ENCODE measurements at places on chromosomes 5 and 9.
A peak's percentile ranks its signal among the peaks of the same experiment; 100 is the strongest.

DNA sequence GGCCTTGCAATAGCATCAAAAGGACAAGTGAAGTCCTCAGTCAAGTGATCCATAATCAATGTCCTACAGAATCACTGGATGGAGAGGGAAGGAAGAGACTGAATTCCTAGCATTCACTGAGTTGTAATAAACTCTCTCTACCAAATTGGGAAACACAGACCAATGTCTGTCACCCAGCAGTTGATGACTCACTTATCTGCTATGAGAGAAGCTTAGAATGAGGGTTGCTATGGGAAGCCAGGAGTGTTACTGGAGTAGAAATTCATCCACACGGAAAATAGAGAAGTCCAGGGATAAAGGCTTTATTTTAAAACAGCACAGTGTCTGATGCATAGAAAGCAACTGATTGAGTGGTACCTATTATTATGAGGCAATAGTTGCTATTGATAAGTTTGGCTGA lies 407.4 kb downstream of the BRINP1 start:
- DNase-seq: no peak

DNA sequence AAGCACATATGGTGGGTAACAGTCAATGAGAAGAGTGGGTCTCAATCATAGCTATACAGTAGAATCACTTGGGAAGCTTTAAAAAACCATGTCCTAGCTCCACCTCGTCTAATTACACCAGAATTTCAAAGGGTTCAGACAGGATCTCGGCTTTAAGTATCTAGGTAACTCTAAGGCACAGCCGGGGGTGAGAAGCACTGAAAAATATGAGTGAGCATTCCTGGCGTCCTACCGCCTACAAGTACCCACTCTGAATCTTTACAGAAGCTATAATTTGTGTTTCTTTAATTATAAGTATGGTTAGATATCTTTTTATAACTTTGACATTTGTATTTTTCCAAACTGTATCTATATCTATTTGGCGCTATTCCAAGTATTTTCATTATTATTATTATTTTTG lies 16.1 kb downstream of the PAIP1 start:
- DNase-seq: no peak

DNA sequence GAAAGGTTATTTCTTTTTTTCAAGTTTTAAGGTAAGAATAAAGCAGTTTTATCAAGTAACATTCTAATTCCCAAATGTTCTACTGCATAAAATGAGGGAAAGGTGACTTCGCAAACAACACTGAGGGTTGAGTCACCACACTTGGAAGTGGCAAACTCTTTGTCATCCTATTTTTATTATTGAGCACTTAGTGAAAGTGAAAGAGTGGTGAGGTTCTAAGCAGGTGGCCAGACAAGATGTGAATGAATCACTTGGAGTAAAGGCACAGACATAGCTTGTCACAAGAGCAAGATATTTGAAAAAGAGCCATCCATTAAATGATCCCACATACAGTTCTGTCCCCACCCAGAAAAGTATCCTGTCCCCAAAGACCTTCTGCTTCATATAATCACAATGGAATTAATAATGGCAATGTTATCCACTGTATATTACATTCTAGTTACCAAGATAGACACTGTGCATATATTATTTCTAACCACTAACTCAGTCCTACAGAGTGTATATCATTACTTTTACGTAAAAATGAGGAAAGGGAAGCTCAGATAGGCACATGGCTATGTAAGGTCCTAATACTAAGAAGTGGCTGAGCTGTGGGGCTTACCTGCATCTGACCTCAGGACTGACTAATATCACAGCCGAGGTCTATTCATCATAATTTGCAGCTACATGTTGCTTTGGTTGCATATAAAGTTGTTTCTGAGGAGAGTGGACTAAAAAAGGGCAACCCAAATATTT lies 730.4 kb upstream of the MEF2C start:
- no peak for DNase-seq

GRCh38 chr5:170294057-170294456 lies 3.5 kb downstream of the LCP2 start:
- DNase-seq: no peak

DNA sequence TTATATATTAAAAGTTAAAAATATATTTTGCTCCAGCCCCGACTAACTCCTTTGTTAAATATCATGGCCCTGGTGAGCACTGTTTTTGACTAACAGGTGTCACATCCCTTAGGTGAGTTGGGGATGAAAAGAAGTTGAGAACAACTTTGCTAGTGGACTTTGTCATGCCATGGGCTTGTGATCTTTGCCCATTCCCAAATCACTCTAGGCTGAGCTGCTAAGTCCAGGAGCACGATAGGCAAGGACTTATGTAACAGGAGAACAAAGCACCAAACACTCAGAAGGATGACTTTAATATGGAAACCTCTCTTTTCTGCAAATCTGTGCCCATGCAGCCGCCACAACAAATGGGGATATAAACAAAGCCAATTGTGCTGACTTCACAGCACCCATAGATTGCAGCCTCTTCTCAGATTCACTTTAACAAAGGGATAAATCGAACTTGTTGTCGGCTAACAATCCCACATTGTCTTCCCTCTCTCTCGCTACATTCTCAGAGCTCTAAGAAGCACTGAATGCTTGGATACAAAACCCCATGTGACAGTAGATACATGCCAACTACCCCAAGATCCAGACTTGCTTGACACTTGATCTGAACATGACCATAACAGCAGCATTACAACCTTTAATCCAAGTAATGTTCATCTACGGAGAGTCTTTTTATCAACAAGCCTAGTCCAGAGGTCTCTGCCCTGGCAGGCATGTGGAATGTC lies 86.8 kb upstream of the CD180 start:
- DNase-seq: no peak

- DNase-seq: no peak
Observed at GRCh38 chr9:94625835-94626234, 13.5 kb downstream of the FBP1 start.

- DNase-seq: no peak
Observed at GRCh38 chr9:107989099-107989498, 499.5 kb upstream of the KLF4 start.

DNA sequence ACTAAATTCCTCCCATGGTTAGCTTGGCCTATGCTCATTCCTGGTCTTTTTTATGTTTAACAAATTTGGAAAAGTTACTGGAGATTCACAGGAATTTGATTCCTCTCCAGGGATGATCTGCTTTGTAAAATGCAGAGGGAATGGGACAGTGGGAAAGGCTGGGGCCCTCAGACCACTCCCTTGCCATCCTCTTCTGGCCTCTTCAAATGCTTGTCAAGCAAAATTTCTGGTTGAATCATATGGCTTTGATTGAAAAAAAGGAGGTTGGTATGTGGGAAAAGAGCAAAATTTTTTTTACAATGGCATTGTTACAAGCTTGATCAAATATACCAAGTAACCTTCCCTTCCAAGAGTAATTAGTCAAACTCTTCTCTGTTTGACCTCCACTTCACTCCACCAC lies 225.1 kb downstream of the PIK3R1 start:
- DNase-seq: no peak

DNA sequence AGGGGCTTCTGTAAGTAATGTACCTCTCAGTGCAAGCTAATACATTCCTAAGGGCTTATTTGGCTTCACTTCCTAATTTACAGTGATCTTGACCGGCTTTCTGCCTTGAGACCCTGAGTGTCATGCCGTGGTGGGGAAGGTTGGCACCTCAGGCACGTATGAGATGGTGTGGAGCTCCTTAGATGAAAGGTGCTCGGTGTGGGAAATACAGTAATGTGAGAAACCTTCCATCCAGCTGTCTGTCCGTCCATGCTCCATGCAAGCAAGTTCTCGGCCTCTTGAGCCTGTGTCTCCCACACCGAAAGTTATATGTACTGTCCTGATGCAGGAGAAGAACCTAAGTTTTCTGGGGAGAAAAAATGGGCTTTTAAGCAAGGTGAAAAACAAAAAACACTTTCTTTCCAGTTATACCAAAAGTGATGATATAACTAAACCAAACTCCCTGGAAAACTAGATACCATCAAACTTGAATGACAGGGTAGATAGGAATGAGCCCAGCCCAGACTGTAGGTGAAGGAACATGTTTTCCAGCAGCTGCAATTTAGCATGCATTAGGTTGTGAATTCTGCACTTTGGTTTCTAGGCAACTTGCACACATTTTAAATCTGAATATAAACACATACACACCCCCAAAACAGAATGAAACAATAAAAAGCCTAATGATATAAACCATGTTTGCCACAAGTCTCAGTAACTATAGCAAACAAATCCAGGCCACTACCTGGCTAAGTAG lies 279.6 kb downstream of the FANCC start:
- peak; percentile 21 for DNase-seq

DNA sequence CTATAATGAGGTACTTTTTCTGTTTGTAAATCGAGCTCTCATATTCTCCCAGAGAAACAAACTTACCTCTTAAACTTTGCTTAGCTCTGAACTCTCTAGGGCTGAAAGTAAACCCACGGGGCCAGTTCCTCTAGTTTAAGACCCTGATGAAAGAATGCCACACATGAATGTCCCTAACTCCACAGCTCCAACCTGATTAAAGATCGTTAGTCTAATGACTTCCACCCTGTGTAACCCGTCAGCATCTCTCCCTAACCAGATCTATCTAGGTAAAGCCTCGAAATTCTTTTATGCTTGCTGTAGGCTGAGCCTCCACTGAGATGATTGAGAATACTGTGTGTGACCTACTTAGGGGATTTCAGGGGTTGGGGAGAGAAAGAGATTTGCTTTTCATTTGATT lies 27.0 kb downstream of the ADRA1B start:
- DNase-seq: no peak

- no peak for DNase-seq
Observed at GRCh38 chr9:133814586-133815208, 76.5 kb upstream of the SARDH start.

- DNase-seq: no peak
Observed at GRCh38 chr5:136258463-136258862, 65.5 kb upstream of the SMIM32 start.

GRCh38 chr5:51678330-51678729 lies 295.1 kb downstream of the ISL1 start:
- no peak for DNase-seq

GRCh38 chr9:130307667-130307943 lies 42.0 kb downstream of the HMCN2 start:
- no peak for DNase-seq

GRCh38 chr5:2196416-2196815 lies 313.7 kb upstream of the IRX4 start:
- DNase-seq: no peak

DNA sequence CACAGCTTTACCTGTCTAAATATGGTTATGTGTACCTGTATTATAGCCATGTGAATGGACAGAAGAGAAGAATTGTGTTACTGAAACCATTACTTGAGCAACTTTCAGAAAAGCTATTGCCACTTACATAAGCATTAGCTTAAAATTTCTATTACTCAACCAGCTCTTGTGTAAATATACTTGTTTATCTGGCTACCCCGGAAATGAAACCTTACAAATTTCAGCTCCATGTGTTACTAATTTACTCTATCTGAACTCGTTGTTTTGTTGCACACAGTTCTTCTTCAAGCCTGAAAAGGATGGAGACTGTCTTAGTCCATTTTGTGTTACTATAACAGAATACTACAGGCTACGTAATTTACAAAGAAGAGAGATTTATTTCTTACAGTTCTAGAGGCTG lies 22.5 kb upstream of the ADAMTSL1 start:
- no peak for DNase-seq

DNA sequence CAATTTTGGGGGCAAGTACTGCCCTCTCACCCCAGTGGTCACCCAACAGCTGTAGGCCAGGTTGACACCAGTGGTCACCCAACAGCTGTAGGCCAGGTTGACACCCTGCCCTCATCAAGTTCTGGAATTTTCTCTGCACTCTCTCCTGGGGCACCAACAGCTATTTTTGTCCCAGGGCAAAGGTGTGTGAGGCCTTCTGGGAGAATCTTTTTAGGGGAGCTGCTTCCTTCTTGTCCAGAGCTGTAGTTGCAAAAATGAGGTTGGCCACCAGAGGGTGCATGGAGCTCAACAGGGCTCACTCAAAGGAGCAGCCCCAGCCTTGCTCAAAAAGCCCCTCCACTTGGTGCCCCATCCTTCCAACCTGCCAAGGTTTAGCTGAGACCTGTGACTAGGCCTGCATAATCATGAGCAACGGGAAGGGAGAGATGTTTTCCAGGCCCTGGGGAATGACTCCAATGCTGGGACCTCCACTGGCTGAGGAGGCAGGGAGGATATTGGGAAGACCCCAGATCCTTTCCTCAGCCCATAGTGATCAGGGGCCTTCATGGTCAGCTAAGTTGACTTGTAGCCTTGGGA lies 10.6 kb upstream of the P4HA2 start:
- DNase-seq: peak; percentile 56

DNA sequence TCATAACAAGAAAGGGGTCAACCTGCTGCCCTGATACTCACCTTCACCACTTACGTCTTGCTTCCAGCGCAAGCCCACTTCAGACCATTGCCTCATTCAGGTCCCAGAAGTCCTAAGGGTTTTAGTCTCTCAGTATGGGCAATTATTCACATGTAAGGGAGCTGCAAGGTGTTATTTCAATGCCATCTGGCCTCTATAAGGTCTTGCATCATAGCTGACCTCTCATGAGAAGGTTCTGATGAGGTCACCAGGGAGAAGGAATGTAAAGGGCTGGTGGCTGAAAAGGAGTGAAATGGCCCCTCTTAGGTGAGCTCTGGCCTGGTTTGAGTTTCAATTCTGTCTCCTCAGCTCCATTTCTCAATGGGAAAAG lies 1.5 kb upstream of the MARCHF3 start:
- DNase-seq: no peak

GRCh38 chr9:69180670-69181069 lies 6.6 kb downstream of the TJP2 start:
- peak; percentile 15 for DNase-seq

GRCh38 chr5:174521449-174521848 lies 202.9 kb upstream of the MSX2 start:
- DNase-seq: no peak

DNA sequence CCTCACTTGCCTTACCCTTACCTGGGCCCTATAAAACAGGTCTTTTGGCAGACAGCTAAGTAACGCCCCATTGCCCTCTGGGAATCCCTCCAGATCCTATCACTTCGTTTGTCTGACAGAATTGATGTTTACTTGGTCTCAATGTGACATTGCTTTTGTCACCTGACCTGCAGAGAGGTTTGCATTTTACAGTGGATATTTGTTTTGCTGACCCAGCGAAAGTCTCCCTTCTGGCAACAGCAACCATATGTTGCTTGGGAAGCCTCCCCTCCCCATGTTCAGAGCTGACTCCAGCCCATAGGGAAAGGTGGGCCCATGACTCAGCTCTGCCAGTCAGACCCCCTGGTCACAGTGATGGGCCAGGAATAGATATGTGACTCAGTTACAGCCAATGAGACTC lies 54.0 kb upstream of the LARP1 start:
- DNase-seq: peak; percentile 3

DNA sequence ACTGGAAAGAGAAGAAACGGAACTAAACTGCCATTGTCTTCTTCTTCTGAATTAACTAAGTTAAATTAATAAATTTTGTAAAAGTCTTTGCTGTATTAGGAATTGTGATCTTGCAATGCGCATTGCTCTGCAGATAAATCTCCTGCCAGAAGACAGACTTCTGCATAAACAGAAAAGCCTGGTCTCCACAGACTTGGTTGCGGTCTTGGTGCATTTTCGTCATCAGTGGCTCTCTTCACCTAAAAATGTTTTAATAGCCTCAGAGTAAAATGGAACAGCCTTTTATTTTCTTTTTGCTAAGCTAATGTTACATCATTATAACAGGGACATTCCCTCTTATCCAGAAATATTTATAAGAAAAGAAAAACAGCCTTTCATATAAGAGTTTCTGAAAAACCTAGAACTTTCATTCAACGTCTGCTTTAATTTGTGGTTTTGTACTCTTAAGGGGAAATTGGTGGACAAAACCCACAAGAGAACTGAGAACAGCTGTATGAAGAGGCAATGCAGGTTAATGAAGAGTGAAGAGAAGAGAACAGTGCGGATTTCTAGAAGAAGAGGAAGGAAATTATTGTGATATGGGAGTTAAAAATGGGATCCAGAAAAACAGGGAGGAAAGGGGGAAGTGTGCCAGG lies 10.1 kb downstream of the IFNA5 start:
- DNase-seq: no peak
